ENCODE measurements at places on chromosomes 1 and 21. TPM values are rescaled to one million over a fixed set of nuclear protein-coding genes. Genes with fewer than 3 reads are reported as not detected.

PPCS gene
- total RNA-seq, result 51.9 TPM

FCMR gene
- total RNA-seq, result 3.6 TPM

TRIM62 gene
- 6.4 TPM for total RNA-seq

GABPA gene
- total RNA-seq, result 39.0 TPM

KRTAP19-3 gene
- not detected for total RNA-seq

CACNA1S gene
- total RNA-seq, result not detected

FTCD gene
- total RNA-seq, result 1.2 TPM

Data from thyroid gland (tissue), 4 donors.